ENCODE measurements at places on chromosomes 5 and 9.
A peak's percentile ranks its signal among the peaks of the same experiment; 100 is the strongest.

DNA sequence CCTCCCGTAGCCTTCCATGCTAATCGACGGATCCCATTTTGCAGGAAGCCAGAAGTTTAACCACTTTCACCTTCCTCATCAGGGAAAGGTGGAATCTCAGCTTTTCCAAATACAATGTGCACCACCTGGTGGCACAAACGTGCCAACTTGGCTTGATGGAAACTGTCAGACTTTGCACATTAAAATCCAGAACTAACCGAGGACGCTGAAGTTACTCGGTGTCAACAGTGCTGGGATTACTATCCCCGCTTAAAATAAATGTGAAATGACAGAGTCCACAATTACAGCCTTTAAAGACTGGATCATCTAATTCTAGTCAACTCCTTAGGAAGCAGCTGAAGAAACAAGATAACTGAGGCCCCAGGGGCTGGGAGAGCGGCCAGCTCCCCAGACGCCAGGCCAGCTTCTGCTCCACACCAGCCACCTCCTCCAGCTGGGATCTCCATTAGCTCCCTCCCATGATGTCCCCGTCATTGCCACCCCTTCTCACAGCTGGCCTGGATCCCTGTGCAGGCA is 50.1 kb upstream of the RETREG1 start:
- peak; percentile 50 for DNase-seq

- DNase-seq: no peak
Observed at GRCh38 chr9:135960411-135961276, 529 bp downstream of the UBAC1 start.

- no peak for DNase-seq
Observed at GRCh38 chr9:100167915-100168654, 69.0 kb downstream of the INVS start.

- DNase-seq: no peak
Observed at GRCh38 chr9:37339923-37340322, 82.6 kb upstream of the GRHPR start.
